ENCODE measurements at places on chromosomes 1 and 21.
A peak's percentile ranks its signal among the peaks of the same experiment; 100 is the strongest.

DNA sequence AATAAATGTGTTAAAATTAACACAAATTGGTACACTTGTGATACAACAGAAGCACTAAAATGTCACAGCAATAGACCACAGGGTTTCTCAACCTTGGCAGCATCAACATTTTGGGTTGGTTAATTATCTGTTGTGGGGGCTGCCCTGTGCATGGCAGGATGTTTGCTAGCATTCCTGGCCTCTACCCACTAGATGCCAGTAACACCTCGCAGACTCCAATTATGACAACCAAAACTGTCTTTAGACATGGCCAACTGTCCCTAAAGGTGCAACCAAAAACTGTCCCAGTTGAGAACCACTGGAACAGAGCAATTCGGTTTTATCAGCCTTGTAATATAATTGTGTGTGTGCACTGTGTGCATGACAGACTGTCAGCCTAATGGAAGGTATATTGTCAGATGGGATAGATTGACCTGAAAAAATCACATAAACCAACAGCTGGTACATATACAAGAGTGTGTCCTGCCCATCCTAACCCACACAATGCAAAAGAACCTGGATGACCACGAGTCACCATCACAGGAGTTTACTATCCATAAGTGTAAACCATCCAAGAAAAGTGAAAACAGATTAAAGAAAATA is 13.5 kb upstream of the ERG start:
- no peak for DNase-seq

DNA sequence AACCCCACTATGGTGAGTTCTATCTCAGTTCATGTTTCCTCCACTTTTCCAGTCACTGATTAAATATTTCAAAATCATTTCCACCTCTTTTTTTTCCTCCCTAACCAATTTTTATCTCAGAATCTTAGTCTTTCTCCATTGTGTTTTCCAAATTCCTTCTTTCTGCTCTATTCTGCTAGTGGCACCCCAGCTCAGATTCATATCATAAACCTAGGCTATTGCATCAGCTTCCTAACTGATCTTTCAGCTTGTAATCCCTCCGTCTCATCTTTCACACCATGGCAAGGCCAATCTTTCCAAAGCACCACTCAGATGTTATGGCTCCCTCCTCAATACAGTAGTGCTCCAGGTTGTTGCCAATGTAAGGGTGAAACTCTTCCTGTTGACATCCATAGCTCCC is 631.9 kb downstream of the PLPP3 start:
- no peak for DNase-seq

DNA sequence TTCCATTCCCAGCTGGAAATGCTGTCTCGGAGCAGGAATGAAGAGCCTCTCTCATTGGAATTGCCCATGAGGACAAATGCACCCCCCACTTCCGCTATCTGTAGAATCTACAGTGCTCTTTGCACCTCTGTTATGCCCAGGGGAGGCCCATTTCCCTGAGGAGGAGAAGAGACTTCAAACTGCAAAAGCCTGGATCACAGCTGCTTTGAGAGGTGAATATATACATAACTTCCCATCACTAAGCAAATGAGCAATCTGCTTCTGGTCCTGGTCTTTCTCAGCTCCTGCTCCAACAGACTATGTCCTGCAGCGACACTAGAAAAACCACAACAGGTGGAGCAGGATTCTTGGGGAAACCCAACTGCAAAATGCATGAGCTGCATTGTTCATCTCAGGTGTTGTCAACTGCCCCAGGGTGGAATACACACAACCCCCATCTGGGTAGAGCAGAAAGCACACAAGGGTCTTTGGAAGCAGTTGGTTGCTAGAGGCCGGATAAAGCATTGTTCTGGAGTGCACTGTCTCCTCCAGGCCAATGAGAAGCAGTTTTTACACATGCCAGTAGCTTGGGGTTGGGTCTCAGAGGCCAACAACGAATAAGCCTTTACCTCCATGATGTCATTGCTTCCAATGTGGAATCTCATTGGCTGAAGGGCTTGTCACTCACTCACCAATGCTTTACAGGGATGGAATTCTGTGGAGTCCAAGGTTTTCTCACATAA is 67.7 kb upstream of the RAB4A start:
- peak; percentile 10 for DNase-seq

DNA sequence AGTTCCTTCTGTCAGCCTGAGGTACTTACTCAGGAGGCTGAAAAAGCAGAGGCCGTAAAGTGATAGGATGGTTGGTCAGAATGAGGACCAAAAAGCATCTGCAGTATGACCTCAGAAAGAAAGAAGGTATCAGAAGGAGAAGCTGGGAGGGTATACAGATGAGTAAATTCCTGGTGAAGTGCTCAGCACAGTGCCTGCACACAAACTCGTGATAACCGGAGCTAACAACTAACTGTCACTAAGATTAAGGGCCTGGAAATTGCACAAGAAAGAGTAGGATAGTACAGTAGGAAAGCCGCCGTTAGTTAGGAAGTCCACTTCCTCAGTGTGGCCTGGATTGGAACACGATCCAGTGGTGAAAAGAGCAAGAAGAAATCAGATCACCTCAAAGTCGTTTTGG is 62.6 kb downstream of the VPS26C start:
- DNase-seq, result no peak

DNA sequence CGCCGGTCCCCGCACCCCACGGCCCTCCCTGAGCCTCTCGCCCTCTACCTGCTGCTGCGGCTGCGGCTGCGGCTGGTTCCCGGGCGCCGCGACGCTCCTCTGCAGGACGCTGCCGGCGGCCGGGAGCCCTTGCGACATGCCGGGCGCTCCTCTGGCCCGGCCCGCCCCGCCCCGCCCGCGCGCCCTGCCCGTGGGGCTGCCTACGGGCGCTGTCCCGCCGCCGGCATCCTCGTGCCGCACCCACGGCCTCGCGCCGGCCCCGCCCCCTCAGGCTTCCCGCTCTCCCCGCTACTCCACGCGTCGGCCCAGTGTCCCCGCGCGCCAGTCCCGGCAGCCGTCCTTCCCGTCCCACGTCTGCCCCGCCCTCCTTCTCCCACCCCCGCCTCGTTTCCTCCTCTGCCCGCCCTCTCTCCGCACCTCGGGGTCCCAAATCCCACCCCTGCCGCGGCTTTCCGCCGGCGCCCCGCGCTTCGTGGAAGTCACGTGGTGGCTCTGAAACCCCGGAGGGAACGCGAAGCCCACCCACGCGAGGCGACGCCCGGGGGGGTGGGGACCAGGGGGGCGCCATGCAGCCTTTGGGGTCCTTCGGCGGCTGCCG is at the start of gene BATF3:
TSS of gene BATF3 (minus strand) at position 216 of the 598 bp plus-strand sequence. CDS start at position 138, 78 bp downstream.
- DNase-seq, result peak; percentile 52

DNA sequence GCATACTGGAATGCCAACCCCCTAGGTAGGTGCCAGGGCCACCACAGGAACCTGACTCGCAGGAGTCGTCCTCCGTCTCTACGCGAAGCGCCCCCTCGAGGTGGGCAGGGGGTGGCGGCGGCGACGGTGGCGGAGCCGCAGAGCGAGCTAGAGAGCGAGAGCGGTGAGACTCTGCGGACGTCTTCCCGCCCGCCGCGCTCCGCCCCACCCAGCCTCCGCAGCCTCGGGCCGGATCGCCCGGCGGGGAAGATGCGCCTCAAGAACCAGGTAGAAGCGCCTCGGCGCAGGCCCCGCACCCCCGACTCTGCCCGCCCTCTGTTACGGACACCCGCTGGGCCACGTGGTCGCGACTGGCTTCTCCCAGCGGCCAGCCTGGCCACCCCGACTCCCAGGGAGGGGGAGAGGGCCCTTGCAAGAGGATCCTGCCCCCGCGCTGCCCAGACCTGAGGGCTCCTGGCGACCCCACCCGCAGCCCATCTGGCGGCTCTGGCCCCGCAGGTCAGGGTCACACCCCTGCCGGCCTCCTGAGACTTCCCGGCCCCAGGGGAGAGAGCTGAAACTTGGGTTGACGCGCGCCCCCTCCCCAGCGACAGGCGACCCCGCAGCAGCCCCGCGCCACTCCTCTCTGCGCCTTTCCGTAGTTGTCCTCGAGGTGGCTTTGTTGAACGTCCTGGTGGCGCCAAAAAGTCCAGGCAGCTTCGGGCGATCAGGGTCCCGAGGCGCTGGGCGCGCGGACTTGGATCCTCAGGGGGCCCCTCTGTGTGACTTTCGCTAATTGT is 24.4 kb upstream of the AGBL4 start:
- peak; percentile 1 for DNase-seq

DNA sequence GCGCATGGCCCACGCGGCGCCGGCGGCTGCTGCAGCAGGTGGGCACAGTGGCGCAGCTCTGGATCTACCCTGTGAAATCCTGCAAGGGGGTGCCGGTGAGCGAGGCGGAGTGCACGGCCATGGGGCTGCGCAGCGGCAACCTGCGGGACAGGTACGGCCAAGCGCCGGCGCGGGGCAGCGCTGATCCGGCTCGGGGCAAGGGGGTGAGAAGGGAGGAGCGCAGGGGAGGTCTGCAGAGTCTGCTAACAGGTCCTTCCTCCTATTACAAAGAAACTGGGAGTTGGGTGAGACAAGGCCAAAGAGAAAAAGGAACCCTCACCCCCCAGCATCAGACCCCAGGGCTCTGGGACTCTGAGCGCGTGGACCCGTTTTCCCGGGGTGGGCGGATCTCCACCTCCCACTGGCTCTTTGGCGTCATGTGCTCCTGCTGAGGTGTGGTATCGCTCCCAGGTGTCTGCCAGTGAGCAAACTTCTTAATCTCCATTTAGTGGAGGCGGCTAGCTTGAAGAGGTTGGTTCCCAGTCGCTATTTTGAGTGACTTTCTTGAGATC is 431 bp downstream of the MTARC1 start:
- DNase-seq, result no peak

DNA sequence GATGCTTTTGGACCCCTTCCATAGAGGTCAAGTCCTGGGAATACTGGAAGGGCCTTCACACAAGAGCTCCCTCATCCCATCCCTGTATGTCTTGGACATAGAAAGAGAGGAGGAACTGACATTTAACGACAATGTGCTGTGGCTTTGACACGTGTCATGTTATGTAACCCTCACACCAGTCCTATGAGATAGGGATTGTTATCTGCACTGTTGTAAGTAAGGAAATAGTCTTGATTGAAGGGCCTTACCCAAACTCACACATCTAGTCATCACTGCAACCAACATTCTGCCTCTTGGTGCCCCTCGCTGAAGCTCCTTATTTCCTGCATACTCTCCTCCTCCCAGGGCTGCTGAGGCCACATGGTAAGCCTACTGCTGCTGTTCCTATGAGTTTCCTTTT is 63.7 kb upstream of the ANGPTL1 start:
- no peak for DNase-seq

DNA sequence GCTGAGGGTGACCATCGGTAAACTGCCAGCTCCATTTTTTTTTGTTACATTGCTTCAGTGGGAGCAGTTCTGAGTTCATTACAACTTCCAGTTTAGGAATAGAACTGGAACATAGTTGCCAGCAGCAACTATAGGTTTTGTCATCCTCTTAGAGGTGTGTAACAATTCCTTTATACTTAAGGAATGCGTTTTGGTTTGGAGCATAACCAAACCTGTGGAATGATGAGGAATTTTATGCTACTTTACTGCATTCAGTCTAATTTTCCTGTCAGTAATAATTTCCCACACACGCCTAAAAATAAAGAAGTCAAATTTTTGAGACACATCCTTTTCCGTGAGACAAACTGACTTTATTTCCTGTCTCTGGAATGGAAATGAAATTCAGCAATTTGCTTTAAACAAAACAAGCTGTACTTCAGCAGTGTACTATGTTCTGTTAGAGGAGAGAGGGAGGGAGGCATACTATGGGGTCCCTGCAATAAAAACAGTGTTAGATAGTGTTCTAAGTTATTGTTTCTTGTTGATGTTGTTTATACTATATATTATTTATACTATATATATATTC is 4.8 kb upstream of the AMPD1 start:
- DNase-seq, result no peak

DNA sequence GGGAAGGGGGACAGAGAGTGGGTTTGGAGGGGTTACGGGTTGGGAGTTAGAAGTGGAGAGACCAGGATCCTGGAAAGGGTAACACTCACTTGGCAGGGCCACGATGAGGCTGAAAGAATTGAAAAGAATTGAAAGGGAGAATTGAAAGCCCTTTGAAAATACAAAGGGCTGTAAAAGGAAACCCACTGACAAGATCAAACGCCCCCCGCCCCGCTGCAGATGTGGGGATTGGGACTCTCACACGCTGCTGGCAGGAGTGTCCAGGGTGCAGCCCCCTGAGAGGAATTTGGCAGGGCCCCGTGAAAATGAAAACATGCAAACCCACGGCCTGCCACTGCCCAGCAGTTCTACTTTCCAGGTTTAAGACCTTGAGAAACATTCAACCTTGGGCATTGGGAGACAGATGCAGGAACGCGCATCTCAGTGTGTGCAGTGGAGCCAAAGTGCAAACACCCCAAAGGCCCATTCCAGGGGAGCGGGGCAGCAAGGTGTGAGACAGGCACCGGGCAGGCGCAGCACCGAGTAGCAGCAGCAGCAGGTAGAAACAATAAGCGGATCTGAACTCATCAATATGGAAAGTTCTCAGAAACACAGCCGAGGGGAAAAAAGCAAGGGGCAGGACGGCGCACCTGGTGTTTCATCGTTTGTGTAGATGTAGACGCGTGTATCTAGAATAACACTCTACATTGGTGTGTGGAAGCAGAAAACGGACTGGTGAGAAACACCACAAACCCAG is 8.3 kb upstream of the TNFRSF1B start:
- no peak for DNase-seq

- DNase-seq, result no peak
Measured at GRCh38 chr1:204464187-204464631, 30.4 kb downstream of the PIK3C2B start.

GRCh38 chr1:113874012-113874879 is 2.7 kb upstream of the PTPN22 start:
- peak; percentile 44 for DNase-seq

GRCh38 chr1:201481004-201481380 is 12.0 kb upstream of the PHLDA3 start:
- no peak for DNase-seq

- DNase-seq, result peak; percentile 73
Measured at GRCh38 chr1:117674521-117675400, 68.9 kb downstream of the TENT5C start.

GRCh38 chr1:228814176-228814575 is 78.9 kb downstream of the RHOU start:
- DNase-seq, result no peak

GRCh38 chr1:45953934-45954847 is 150.8 kb downstream of the MAST2 start:
- no peak for DNase-seq

DNA sequence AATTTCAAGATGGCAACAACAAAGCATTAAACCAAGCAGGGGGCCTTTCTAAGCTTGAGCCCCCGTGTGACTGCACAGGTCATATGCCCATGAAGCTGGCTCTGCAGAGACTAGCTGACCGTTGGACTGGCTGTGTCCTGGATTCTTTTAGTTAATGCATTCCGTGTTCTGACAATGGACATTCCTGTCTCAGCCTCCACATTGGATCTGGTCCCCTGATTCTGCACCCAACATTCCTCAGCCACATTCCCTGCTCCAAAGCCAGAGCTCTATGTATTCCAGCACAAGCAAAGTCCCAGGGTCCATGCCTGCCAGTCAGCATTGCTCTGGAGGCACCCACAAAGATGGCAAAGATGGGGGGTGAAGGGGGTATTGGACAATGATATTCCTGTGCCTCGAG is 5.1 kb upstream of the NAV1 start:
- no peak for DNase-seq

- no peak for DNase-seq
Measured at GRCh38 chr1:33244143-33244808, 12.0 kb upstream of the ZNF362 start.
